ENCODE measurements at places on chromosomes 12 and 14. TPM values are rescaled to one million over a fixed set of nuclear protein-coding genes. Genes with fewer than 3 reads are reported as not detected.

DNA sequence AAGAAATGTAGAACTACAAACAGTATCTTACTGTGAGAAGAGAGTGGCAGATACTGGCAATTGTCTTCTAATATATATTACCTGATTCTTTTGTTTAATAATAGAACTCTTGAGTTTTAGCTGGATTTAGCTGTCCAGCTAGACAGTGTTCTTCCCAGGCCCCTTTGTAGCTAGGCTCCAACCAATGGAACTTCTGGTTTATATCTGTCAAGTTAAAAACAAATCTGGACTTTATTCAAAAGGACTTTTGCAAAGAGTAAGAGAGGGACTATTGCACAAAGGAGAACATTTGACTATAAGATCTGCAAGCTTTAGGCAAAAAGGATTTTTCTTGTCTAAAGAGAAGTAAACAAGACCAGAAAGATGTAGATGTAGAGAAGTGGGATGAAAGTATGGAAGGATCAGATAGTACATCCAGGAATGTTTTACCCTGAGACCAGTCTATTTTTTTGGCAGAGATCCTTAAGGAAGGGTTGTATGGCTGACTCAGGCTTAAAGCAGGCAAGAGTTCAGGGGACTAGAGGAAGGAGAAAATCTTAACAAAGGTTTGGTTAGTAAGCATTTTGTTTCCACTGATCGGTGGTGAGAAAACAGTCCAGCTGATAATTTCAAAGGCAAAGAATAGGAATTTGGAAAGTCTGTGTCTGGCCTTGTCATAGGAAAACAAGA lies 111.1 kb upstream of the PLEKHA5 start:
- no peak for DNase-seq

- no peak for DNase-seq
These were observed 30.4 kb upstream of the P2RX7 start for GRCh38 chr12:121102307-121102706.

DNA sequence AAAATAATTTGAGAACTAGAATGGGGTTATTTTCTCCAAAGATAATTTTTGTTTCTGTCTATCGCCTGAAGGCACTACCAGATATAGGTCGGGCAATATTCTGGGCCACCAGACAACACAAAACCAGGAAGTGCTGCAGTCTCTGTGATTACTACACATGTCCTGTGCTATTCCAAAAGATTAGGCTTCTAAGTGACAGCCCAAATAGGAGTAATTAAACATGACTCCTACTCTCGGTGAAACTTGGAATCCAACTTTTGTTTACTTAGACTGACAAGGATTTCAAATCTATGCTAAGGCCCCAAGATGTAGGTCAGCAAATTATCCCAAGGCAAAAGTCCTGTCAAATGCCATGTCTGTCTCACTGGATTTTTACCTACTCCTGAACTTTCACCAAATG lies 157.6 kb upstream of the LRFN5 start:
- DNase-seq: no peak

DNA sequence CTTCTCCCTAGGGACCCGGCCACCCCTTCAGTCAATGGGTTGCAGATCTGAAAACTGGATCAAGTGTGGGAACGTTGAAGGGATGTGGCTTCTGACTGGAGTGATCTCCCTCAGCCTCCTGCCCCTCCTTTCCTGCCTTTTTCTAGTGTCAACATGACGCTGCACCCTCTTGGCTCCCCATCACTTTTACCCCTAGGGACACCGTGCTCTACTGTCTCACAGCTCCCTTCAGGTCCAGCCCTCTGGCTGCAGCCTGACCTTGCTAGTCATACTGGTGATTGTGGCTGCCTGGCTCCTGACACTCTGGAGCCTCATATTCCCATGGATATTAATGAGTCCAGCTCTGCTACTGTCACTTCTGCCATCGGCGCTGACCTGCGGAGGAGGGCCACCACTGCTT lies 51.5 kb upstream of the RASSF3 start:
- no peak for DNase-seq

The SLC6A13 gene
- 0.91 TPM for total RNA-seq

The RASSF9 gene
- total RNA-seq: not detected

The PARPBP gene
- total RNA-seq: 6.3 TPM

Measured in glutamatergic neuron (in vitro differentiated cells).